Renal pelvis (tissue), 12 donors: ENCODE measurements at places on chromosomes 2 and 18.

- peak; percentile 54 for DNase-seq
These were observed 231.1 kb upstream of the HS6ST1 start for GRCh38 chr2:128549646-128550260.

- no peak for DNase-seq
These were observed 52.6 kb downstream of the GNAL start for GRCh38 chr18:11741505-11742145.

DNA sequence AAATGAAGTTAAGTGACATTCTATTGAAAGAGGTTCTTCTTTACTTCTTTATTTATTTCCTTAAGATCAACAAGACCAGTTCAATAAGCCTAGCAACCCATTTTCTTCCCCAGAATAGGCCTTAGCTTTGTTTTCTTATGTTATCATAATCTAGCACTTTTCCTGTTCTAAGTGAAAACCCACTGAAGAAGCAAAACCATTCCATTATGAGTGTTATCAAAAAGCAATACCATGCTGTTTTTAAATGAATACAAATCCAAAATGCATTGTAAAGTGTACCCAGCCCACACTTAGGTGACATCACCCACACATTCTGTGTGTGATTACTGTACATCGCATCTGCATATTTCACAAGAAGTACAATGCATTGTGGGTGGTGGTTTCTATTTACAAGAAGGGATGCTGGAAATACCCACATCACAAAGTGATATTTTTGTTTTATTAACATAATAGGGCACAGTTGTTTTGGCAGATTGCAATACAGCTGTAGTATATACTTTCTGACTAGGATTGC lies 679.5 kb downstream of the KCNJ3 start:
- DNase-seq = no peak

- no peak for DNase-seq
These were observed 77.6 kb downstream of the AP1S3 start for GRCh38 chr2:223759569-223760430.

GRCh38 chr2:173957517-173957916 lies 7.7 kb downstream of the SP3 start:
- DNase-seq = no peak

GRCh38 chr2:71893646-71894045 lies 254.0 kb downstream of the CYP26B1 start:
- DNase-seq = no peak

DNA sequence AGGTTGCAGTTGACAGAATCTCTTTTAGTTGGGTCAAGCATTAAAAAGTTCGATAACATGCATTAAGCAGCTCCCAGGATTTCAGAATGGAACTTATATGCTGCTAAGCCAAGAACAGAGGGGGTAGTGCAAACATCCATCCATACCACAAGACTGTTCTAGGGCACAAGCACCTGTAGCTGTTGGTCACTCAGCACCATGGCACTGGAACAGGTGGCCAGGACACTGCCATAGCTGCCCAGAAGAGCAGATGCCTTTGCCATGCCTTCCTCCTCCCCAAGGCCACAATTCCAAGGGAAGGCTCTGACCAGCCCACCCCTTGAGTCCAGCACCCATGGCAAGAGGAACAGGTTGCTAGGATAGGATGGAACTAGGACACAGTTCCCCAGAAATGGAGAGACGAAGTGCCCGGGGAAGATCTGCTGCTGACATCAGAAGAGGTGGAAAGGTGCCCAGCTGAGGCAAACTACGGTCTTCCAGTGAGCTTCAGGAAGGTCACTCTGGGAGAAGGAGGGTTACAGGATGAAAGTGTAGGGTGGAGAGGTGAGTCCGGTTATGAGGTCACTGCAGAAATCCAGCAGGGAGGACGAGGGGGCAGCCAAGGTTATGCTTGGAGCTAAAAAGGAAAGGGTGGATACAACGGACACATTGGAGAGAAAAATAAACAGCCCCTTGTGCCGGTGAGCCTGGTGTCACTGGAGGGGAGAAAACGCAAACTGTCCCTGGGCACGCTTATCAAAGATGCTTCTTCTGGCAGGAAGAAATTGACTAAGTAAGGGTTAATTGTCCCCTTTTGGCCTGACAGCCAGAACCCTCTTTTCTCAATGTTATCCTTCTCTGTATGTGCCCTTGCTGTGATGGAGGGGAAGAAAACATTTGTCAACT lies 41.9 kb downstream of the C1QL2 start:
- no peak for DNase-seq

DNA sequence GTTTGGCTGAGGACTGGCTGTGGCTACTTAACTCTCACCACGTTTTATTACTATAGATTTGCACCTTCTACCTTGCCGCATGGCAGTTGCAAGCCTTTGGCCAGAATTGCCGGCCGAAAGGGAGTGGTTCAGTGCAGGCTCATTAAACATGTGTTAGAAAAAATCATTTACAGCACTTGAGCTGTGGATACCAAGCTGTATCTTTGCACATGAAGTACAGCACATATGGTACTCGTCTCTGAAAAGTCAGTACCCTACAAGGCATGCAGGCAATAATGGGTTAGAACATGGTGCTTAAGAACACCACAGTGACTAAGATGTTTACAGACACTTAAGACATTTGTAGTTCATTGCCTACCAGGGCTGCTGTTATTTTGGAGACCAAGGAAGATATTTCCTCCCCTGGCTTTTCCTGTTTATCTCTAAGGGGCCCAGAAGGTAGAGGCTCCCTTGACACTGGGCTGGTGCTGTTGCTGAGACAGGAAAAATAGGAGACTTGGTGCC lies 103.1 kb downstream of the ZNF532 start:
- no peak for DNase-seq

- no peak for DNase-seq
These were observed 716.2 kb upstream of the FANCL start for GRCh38 chr2:58957188-58957840.

DNA sequence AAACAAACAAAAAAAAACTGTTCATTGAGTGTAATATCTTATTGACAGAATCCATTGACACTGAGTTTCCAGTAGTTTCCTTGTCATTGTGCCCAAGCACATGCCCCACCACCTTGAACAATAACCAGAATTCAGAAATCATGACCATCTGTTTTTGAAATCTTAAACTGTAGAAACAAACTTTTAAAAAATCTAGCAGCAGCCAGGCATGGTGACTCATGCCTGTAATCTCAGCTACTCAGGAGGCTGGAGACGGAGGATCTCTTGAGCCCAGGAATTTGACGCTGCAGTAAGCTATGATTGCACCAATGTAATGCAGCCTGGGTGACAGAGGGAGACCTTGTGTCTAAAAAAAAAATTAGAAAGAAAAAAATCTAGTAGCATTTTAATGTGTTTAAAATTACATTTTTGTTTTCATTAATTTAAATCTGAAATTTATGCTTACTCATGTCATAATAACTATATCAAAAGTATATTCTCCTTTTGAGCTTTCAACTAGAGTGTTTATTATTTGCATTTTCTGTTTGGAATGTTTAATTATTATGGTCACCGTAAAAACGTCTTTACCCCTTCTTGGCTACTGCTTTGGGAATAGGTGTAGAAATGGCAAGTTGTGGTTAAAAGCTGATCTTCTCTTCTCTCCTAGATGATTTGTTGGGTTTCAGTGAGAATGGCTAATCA lies 25.2 kb upstream of the STON1 start:
- DNase-seq = no peak

DNA sequence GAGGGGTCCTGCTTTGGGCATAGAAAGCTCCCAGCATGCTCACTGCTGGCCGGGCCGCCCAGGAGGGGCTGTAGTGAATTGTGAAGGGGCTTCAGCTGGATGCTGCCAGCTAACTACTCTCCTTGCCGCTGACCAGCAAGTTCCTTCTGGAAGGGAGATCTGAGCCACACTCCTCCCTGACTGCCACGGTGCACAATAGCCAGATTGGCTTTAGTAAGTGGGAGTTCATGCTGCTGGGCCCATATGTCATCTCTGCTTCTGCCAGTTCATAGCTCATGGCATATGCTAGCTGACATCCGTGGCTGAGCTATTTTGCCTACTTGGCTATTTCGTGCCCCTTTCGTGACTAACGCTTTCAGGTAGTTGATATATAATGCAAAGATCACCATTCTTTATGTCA lies 51.6 kb upstream of the ROCK2 start:
- DNase-seq = no peak

GRCh38 chr18:44117821-44118220 lies 562.9 kb upstream of the SETBP1 start:
- no peak for DNase-seq

DNA sequence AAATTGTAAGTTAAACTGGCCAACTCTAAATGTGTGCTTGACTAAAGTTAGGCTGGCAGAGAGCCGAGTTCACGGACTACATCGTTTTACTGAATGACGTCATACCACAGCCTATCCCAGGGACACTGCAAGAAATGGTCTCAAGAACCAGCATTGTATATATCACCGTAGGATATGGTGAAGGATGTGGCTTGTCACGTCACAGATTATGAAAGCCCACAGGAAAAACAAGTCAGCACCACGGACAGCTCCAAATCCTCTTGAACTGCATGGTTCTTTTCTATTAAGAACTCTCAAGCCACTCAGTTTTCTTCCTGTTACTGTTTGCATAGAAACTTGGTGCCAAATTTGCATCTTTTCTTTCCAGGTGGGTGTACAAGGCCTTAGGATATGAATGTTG lies 85.1 kb upstream of the ACAA2 start:
- peak; percentile 85 for DNase-seq

- no peak for DNase-seq
These were observed 315.7 kb downstream of the GBX2 start for GRCh38 chr2:235852526-235852920.

- no peak for DNase-seq
These were observed 9.9 kb downstream of the TMBIM1 start for GRCh38 chr2:218282173-218282991.

- no peak for DNase-seq
These were observed 1.2 kb upstream of the TNS1 start for GRCh38 chr2:218003981-218004419.

- no peak for DNase-seq
These were observed 21.3 kb downstream of the OTOF start for GRCh38 chr2:26456440-26457250.

- peak; percentile 78 for DNase-seq
These were observed 3.5 kb upstream of the CABLES1 start for GRCh38 chr18:23131693-23132319.

GRCh38 chr2:128403814-128404708 lies 85.4 kb upstream of the HS6ST1 start:
- no peak for DNase-seq

DNA sequence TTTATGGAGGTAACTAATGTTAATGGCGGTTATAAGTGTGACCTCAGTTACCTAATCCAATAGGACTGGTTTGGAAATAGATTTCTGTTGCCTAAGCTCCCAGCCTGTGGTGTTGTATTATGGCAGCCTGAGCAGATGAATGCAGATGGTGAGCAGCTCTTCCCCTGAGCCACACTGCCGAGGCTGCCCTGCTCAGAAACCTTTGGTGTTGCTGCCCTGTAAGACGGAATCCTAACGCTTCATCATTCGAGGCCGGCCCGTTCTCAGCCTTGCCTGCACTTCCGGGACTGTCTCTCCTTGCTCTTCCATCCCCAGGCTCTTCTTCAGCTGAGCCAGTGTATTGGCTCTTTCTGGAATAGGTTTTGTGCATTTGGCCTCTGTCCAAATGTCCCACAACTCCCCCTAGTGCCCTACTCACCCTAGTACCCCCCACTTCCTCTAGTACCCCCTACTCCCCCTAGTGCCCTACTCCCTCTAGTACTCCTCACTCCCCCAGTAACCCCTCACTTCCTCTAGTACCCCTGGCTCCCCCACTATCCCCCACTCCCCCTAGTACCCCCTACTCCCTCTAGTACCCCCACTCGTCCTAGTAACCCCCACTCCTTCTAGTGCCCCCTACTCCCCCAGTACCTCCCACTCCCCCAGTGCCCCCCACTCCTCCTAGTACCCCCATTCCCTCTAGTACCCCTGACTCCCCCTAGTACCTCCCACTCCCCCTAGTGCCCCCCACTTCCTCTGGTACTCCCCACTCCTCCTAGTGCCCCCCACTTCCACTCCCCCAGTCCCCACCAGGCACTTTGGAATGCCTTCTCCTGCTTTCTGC lies 106.0 kb upstream of the TAF1B start:
- DNase-seq = no peak

DNA sequence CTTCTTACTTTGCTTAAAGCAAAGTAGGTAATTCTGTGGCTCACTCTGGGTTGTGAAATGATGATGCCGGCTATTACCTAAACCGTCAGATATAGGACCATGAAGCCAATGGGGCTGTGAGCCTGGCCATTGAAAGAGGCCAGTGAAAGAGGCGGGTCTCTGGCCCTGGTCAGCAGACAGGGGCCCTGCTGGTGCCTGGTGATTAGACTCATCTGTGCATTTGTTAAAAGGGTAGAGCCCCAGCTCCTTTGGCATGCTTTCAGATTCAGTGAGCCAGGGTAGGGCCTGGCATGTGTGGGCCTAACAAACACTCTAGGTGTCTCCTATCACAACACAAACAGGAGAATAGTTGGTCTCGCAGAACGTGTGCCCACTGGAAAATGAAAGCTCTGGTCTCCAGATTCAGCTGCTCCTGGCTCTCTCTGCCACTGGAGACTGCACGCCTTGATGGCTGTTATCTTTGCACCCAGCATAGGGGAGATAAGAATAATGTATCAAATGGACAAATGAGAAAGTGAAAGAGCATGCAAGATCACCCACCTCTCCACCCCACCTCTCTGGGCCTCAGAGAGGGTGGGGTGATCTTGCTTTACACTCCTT lies 6.9 kb downstream of the LRRC30 start:
- DNase-seq = no peak

DNA sequence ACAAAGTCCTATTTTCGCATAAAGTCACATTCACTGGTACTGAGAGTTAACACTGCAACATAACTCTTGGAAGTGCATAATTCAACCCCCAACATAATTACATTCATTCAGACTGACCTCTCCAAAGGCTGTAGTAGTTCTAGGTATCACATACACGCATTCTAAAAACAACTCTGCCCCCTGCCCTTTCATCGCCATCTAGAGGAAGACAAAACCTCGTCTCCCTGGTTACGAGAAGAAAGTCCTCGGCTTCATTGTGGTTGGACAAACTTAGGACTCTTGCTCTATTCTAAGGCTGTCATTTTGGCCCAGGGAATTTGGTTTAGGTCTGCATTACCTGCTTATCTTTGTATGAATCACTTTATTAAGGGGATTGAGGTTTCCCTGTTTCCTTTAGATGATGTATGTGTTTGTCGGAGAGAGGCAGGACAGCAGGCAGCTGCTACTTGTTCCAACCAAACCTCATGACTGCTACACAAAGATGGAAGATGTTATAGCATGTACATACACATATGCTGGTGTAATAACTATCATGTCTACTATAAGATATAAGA lies 215.4 kb upstream of the NRXN1 start:
- DNase-seq = no peak
